ENCODE measurements at places on chromosomes 16 and 17.

DNA sequence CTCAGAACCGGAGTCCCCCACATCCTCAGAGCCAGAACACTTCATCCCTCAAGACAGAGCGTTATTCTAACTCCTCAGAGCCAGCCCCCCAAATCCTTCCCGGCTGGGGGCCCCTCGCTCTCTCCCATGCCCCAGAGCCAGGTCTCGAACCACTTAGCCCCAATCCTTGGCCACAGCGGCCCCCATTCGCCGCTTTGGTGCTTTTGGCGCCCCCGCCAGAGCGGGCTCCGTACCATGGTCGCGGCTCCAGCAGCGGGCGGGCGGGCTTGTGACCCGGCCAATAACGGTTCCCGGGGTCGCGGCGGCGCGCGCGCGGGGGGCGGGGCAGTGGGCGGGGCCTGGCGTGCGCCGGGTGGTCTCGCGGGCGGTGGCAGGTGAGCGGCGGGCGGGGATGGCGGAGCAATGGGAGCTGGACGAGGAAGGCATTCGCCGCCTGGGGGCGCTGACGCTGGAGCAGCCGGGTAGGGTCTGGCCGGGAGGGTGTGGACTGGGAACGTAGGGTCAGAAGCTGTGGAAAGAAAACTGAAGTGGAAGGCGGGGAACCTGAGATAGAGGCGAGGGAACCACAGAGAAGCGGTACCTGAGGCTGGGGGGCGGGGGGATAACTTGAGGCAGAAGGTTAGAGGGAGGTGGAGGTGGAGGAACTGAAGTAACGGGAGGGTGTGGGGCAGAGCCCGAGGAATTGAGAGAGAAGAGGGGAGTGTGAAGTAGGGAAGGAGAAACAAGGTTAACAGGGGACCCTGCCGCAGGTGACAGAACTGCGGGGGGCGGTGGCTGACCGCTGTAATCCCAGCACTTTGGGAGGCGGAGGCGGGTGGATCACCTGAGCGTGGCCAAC is at the start of the genes KCTD19 and LRRC36:
TSS of gene KCTD19 (minus strand) at position 270 of the 838 bp plus-strand sequence. CDS start at position 236, 34 bp downstream.
TSS of gene LRRC36 (plus strand) at position 344 of the 838 bp plus-strand sequence. CDS start at position 392, 48 bp downstream.
- DNase-seq = peak; percentile 52

DNA sequence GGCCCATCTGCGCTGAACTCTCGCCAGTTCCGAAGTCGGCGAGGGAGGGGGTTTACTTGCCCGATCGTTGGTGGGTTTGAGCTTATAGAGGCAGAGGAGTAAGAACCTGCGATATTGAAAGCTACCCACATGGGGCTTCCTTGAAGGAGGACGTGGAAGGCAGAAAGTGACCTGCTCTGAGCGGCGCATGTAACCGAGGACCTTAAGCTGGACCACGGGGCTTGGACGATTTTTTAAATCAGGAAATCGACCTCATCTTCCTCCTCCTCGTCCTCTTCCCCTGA is 2.0 kb downstream of the PRAC2 start:
- no peak for DNase-seq

- DNase-seq = peak; percentile 24
These were observed 63.4 kb downstream of the KLHDC4 start for GRCh38 chr16:87702325-87702811.

- DNase-seq = no peak
These were observed 56.6 kb upstream of the RBBP6 start for GRCh38 chr16:24482681-24483202.

GRCh38 chr16:72066747-72067146 is 3.7 kb downstream of the HPR start:
- DNase-seq = peak; percentile 74

DNA sequence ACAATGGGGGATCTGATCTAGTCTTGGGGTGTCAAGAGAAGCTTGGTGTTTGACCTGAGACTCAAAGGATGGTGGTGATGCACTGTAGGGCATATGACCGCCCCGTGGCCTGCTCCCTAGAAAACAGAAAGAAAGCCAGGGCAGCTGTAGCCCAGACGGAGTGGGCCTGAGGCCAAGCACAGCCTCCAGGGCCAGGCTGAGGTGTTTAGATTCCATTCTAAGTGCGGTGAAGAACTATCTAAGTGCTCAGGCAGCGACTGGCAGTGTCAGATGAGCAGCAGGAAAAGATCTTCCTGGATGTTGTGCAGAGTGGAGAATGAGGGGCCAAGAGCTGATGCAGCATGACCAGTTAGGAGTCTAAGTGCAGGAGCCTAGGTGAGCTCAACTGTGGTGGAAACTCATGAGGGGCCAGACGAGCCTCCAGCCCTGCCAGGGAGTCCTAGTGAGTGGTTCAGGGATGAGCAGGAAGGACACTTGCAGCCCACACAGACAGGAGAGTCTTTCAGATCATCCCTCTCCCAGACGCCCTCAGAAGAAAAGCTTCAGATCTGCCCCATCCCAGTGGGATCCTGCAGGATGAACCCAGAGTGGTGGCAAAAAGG is 314.2 kb upstream of the CCL2 start:
- no peak for DNase-seq

DNA sequence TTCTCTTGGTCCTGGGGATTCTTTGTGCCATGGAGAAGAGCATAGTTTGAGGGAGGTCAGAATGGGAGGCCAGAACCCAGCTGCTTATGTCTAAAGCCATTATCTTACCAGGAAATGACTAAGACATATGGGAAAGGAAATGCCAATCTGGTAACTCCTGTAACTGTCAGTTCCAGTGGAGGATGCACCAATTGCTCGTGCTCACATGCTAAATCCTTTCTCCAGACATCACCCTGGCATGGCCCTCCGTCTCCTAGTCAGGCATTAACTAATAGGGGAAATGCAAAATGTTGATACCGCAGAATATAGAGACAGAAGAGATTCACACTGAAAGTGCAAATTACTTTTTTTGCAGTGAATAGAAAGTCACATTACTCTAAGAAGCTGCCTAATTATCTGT is 255.6 kb upstream of the HSBP1 start:
- DNase-seq = no peak

DNA sequence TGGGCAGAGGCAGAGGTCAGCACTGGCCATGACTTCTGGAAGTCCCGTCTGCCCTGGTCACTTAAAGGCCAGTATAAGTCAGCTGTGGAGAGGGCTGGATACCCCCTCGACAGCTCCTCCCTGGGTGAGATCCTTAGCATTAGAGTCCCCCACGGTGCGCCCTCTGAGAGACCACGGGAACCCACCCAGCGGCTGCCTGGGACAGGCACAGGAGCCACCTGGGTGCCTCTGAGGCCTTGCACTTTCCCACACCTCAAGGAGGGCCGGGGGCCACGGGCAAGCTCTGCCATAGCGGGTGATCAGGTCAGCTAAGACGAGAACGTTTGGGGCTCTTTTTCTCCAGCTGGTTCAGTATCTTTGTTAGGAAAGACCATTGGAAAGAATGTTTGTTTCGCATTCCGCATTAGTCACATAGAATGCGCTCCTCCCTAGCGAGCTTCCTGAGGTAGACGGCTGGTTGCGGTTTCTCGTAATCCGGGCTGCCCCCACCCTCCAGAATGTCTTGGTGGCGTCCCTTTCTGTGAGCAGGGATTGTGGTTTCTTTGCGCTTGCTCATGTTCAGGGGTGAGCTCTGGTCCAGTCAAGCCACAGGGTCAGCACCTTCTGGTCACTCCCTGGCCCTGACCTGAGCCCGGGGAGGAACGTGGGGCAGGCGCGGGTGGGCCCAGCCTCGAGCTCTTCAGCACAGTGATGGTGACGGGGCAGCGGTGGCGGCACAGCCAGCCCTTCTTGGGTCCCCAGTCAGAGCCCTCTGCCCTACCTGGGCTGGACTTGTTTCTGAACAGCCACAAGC is 25.2 kb downstream of the NME3 start:
- no peak for DNase-seq

DNA sequence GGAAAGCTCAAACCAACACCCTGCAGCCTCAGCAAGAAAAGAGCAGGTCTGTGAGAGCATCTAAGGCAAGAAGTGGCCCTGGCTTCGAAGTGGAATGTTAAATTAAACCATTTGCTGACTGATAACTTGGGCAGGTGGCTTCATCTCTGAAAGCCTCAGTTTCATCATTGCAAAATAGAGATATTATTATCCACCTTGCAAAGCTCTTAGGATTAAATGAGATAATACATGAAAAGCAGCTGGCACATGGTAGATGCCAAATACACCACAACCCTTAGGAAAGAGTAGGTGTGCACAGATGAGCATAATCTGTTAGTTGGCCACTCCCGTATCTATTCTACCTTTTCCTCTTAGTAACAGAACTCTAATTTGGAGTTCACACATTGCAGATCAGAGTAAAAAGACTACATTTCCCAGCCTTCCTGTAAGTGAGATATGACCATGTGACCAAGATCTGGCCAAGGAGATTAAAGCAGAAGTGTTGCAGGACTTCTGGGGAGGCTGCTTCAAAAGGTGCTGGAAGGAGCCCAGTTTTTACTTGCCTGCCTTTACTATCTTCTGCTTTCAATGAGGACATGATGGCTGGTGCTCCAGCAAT is 288.7 kb downstream of the SOX9 start:
- no peak for DNase-seq

- DNase-seq = no peak
These were observed 17.5 kb downstream of the CHMP6 start for GRCh38 chr17:81009136-81009535.

DNA sequence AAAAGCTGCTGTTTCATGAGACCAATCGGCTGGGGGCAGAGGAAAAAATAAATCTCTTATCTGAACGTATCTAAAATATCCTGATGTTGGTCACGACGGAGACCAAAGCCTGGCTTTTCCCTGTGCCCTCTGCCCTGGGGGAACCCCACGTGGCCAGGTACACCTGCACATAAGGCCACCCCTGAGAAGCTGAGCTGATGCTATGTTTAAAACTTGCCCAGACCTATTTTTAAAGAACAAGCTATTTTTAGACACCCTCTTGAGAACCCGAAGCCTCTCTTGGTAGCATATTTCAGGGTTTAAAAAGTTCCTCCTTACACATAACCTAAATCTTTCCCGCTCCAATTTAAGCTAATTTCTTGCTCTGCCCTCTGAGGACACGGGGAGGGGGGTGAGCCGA is 210.4 kb downstream of the GSG1L start:
- no peak for DNase-seq

DNA sequence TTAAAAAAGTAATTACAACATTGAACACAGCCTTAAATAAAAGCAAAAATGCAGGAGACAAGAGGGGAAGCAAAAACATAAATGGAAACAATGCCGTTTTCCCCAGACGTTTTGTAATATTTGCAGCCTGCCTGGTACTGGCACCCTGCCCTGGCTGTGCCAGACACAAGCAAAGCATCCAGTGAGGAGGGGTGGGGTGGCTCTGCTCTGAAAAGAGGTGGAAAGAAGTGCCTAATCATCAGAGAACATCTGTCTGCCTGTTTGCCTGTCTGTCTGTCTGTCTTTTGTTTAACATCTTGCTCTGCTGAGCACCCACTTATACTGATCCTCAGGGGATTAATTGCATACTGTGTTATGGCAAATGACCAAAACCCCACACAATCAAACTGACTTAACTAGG is 62.7 kb downstream of the C16orf82 start:
- DNase-seq = no peak

- no peak for DNase-seq
These were observed 103.6 kb downstream of the GAS7 start for GRCh38 chr17:10094797-10095196.

GRCh38 chr16:79328402-79329165 is 272.0 kb downstream of the MAF start:
- no peak for DNase-seq

DNA sequence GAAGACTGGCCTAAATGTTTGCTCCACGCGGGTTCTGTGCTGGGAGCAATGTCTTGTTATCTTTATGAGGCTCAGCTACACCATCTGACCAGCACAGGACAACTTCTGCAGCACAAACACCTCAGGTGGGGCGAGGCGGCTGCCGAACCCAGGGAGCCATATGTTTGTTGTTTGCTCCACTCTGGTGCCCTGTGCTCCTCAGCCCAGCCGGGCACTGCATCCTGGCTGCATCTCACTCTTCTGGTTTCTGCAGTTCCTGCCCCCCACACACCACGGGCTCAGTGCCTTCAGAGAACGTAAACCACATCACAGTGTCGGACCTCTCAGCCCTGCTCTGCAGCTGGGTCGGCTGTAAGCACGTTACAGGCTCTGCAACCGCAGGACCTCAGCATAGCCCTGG is 32.4 kb downstream of the MXRA7 start:
- DNase-seq = no peak

- DNase-seq = no peak
These were observed 21.6 kb upstream of the ATP2A3 start for GRCh38 chr17:3985846-3986245.

GRCh38 chr16:2470234-2470601 is 879 bp upstream of the NTN3 start:
- DNase-seq = no peak

DNA sequence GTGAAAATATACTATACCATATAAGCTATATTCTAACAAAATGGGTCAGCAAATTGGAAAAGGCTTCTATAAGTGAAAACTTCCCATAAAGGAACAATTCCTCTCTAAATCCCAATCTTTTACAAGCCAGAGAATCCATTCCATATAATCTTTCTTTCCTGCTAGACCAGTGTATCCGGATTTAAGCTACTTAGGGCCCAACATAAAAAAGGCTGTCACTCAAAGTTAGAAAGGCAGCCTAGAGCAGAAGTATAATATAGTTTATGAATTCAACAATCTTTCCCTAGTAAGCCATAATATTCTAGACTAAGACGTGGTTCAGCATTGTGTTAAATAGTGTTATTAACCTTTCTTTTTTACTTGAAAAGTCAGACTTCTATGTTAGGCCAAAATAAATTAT is 93.0 kb downstream of the SKAP1 start:
- DNase-seq = no peak

DNA sequence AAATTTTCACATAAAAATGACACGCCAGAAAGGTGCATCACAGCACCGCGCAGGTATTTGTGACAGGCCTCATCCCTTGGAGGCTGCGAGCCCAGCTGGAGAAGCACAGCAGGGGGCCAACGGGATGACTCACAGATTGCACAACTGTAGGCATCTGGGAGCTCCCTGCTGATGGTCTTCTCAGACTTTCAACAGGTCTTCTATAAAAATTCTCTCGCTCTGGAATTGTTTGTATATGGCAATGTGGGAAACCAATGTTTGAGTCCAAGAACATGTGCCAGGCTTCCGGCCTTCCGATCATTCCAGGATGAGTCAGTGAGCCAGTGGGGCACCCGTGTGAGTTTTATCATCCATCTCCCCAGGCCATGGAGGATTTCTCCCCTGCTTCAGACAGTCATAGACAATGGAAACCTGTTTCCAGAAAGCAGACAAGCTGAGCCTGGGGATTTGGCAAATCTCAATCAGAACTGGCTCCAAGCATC is 24.1 kb upstream of the ADORA2B start:
- no peak for DNase-seq

DNA sequence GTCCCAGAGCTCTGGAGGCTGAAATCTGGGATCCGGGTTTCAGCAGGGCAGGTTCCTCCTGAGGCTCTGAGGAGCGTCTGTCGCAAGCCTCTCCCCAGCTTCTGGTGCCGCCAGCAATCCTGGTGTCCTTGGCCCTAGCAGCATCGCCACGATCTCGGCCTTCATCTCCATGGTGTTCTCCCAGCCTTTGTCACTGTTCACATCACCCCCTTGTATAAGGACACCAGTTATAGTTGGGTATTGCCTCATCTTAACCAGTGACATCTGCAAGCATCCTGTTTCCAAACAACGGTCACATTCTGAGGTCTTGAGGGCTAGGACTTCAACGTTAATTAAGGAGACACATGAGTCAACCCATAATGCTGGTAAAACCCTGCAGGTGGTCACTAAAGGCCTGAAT is 2.8 kb upstream of the PPP1R27 start:
- DNase-seq = no peak
